ENCODE measurements at places on chromosomes 7 and 10.
A peak's percentile ranks its signal among the peaks of the same experiment; 100 is the strongest.

DNA sequence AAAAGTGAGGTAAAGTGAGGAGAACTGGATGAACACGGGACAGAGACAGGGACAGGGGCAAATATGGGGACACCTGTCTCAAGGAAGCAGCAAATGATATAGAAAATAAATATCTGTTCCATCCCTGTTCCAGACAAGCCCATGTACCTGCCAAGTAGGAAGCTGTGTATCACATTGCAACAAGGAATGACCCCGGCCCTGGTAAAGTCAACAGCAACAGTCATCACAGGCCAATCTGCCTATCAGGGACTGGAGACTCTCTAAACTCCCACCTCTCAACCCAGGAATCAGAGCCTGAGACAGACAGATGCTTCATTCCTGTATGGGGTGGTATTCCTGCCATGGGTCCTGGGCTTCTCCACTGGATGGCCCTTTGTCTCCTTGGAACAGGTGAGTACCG lies 156.6 kb upstream of the PRSS1 start:
- DNase-seq: no peak

- no peak for DNase-seq
Observed at GRCh38 chr10:93369588-93370164, 112.5 kb downstream of the MYOF start.

GRCh38 chr7:131890176-131890575 lies 333.7 kb upstream of the PODXL start:
- DNase-seq: no peak

DNA sequence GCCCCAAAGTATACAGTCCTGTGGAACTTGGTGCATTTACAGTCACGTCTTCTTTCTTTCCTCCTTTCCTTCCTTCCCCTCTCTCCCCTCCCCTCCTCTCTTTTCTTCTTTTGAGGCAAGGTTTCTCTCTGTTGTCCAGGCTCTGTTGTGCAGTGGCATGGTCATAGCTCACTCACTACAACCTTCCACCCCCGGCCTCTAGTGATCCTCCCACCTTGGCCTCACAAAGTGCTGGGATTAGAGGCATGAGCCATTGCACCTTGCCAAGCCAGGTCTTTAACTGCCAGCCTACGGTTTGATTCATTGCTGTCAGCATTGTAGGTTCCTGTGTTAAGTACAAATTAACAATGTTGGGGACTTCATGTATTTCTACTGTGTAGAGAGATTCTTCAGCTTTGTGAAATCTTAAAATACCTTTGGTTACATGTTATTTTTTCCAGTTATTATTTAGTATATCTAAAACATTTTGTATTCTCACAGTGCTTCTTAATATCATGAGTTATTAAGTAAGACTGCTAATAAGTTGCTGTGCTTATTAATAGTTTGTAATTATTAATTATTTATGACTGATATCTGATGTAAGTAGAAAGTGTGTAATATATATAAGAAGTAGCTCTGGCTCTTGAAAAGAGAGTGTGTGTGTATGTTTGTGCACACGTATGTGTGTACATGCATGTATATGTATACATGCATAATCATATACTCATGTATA lies 320.8 kb downstream of the EXOC4 start:
- no peak for DNase-seq

GRCh38 chr10:88999625-89000024 lies 9.0 kb downstream of the FAS start:
- no peak for DNase-seq

GRCh38 chr7:70529914-70530585 lies 601.9 kb upstream of the GALNT17 start:
- DNase-seq: peak; percentile 18

DNA sequence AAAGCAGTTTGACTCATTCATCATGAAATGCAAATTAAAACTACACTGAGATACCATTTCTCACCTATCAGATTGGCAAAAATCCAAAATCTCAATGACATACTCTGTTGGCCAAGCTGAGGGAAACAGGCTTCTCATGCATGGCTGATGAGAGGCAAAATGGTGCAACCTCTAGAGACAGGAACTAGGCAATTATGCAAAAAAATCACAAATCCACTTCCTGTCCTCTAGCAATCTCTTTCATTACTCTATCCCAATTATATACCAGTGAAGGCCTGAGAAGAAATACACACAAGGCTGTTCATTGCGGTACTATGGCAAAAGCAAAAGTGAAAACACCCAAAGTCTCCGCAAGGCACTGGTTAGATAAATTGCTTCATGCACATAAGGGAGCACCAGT lies 25.9 kb upstream of the PTPRN2 start:
- no peak for DNase-seq

GRCh38 chr7:378551-379455 lies 88.8 kb downstream of the FOXL3 start:
- DNase-seq: no peak

- no peak for DNase-seq
Observed at GRCh38 chr7:101363734-101364374, 1.2 kb downstream of the COL26A1 start.

- no peak for DNase-seq
Observed at GRCh38 chr7:100373261-100373831, at the start of gene PILRA. TSS of gene PILRA (plus strand) at chr7:100373487. CDS start at chr7:100373657, 170 bp downstream.

- no peak for DNase-seq
Observed at GRCh38 chr7:87155788-87156187, 3.5 kb downstream of the DMTF1 start.

DNA sequence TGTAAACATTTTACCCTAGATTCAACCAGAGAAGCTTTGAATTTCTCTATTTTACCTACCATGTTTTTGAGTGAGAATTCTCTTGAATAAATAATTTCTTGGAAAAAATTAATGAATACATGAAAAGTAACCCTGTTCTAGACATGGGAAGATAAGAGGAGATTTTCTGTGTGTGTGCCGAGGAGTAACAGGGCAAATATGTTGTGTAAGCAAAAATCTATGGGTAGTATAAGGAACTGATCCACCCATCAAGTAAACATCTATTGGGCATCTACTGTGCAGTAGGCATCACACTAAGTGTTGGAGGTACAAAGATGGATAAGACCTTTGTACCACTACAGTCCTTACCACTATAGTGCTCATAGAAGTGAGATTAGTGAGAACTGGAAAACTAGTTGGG lies 8.2 kb upstream of the NXPH1 start:
- DNase-seq: no peak

DNA sequence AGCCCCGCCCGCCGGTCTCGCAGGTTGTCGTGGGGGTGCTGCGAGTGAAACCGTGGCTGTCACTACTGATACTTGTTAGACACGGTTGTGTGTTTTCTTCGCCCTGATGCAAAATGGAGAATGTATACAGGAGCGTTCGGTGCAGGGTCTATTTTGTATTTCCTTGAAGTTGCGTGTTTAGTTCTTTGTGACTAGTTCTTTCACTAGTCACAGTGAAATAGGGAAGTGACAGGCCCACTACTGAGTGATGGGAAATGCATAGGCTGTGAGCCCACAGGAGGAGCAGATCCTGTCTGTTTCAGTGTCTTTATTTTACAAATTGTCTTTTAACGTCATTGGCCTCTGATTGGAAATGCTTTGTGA lies 675 bp downstream of the ABRAXAS2 start:
- no peak for DNase-seq

DNA sequence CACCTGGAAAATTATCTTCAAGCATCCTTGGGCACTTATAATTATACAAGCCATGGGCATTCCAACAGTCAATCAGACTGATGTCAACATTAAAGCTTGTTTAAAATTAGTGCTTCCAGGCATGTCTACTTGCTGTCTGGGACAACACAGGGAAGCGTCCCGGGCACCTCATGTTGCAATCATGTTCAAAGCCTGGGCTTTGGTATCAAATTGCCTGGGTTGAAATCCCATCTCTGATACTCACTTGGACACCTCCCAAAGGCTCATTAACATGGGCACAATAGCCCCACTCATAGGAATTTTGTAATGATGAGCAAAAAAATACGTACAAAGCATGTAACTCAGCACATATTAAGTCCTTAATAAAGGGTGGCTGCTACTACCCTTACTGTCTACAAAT lies 14.4 kb downstream of the AIFM2 start:
- no peak for DNase-seq

DNA sequence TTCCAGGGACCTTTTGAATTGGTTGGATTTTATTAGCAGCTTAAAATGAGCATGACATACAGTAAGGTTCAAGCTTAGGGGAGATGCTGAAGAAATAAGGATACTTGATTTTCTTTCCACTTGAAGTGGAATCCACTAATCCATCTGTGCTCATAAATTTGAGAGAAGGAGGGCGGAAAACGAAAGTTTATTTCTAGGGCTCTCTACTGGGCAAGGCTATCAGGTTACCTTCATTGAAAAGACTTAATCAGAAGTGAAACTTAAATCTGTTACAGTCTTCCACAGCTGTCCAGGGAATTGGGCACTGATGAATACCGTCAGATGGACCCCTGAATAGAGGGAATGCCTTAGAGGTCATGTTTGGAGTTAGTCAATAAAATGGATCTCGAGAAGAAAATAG lies 21.8 kb downstream of the AUTS2 start:
- no peak for DNase-seq

DNA sequence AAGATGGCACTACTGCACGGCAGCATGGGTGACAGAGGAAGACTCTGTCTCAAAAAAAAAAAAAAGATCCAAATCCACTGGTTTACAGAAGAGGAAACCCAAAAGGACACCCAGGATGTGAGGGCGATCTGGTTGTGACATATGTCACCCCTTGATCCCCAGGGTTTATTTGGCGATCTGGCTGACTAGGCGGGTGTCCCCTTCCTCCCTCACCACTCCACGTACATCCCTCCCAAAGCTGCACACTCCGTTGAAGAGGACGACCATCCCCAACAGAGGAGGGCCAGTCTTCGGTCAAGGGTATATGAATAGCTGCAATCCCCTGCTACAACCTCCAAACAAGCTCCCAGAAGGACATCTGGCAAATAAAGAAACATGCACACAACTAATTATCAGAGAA lies 111.6 kb downstream of the HTR5A start:
- DNase-seq: no peak

DNA sequence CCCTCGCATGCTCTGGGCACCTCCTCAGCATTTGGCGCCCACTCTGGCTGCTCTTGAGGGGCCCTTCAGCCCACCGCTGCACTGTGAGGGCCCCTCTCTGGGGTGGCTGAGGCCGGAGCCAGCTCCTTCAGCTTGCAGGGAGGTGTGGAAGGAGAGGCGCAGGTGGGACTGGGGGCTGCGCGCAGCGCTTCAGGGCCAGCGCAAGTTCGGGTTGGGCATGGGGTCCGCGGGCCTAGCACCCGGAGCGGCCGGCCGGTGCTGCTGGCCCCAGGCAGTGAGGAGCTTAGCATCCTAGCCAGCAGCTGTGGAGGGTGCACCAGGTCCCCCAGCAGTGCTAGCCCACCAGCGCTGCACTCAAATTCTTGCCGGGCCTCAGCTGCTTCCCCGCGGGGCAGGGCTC lies 305.6 kb upstream of the ANKRD30A start:
- DNase-seq: no peak

DNA sequence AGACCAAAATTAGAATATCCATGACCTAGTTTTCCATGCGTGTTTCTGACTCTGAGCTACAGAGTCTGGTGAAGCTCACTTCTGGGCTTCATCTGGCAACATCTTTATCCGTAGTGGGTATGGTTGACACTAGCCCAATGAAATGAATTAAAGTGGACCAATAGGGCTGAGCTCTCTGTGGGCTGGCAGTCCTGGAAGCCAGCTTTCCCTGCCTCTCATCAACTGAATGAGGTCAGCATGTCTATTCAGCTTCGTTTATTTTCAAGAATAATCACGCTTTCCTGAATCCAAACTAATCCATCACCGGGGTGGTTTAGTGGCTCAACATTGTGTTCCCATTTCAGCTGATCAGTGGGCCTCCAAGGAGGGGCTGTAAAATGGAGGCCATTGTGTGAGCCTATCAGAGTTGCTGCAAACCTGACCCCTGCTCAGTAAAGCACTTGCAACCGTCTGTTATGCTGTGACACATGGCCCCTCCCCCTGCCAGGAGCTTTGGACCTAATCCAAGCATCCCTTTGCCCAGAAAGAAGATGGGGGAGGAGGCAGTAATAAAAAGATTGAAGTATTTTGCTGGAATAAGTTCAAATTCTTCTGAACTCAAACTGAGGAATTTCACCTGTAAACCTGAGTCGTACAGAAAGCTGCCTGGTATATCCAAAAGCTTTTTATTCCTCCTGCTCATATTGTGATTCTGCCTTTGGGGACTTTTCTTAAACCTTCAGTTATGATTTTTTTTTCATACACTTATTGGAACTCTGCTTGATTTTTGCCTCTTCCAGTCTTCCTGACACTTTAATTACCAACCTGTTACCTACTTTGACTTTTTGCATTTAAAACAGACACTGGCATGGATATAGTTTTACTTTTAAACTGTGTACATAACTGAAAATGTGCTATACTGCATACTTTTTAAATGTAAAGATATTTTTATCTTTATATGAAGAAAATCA lies 35.5 kb downstream of the CAV1 start:
- DNase-seq: no peak

- no peak for DNase-seq
Observed at GRCh38 chr7:101240226-101241014, 2.8 kb upstream of the CLDN15 start.

- no peak for DNase-seq
Observed at GRCh38 chr7:135666846-135667245, 4.5 kb downstream of the STMP1 start.

- DNase-seq: no peak
Observed at GRCh38 chr7:11623093-11623678, 208.8 kb downstream of the THSD7A start.

- no peak for DNase-seq
Observed at GRCh38 chr7:71558806-71559613, 427.1 kb downstream of the GALNT17 start.

- DNase-seq: no peak
Observed at GRCh38 chr7:16098585-16099179, 322.7 kb downstream of the CRPPA start.

DNA sequence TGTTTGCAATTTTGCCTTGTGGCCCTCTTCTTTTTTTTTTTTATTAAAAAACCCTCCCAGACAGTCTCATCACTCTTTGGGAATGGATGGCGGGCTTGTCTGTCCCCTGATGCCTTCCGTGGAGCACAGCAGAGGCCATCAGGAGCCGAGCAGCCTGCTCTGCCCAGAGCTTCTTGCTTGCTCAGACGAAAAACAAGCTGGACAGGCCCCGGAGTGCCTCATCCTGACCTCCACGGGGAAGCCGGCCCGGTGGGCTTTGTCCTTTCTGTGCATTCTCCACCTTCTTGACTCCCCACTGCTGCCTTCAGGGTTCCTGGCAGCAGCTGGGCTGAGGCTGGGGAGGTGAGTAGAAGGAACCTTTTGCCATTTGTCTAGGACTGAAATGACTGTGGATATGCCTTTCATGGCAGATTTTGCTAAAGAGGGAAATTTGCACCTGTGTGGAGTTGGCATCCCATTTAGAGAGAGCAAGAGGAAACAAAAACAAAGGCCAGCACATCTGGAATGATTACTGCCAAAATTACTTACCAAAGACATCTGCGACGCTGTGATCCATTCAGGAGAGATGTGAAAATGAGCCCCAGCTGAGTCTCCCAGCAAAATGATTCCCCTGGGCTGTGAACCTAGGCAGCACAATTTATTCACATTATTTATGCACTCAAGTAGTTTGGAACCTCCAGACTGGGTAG lies 108.3 kb downstream of the AOAH start:
- no peak for DNase-seq

GRCh38 chr10:89210794-89211425 lies 3.8 kb upstream of the CH25H start:
- DNase-seq: no peak
